ENCODE measurements at places on chromosomes 3 and 15.
A peak's percentile ranks its signal among the peaks of the same experiment; 100 is the strongest.

GRCh38 chr3:38826001-38826400 lies 10.0 kb upstream of the SCN10A start:
- no peak for DNase-seq

- DNase-seq = no peak
Observed at GRCh38 chr3:33717616-33717865, 513 bp downstream of the CLASP2 start.

DNA sequence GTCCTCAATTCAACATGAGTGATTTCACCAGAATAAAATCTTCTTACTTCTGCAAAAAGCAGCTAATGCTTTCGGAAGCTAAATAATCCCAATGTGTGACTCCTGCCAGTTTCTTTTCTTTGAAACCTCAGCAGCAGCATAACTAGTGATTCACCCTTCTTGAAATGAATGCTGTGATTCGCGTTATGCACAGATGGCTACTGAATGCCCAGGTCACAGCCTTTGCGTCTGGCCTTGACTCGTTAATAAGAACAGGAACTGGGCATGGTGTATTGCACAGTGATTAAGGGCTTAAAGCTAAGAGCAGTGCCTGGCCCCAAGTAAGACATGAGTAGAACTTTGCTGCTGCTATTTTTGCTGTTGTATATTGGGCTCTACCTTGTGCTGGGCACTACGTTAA lies 19.0 kb downstream of the CGNL1 start:
- no peak for DNase-seq

GRCh38 chr15:96352604-96353405 lies 22.3 kb downstream of the NR2F2 start:
- DNase-seq = no peak

DNA sequence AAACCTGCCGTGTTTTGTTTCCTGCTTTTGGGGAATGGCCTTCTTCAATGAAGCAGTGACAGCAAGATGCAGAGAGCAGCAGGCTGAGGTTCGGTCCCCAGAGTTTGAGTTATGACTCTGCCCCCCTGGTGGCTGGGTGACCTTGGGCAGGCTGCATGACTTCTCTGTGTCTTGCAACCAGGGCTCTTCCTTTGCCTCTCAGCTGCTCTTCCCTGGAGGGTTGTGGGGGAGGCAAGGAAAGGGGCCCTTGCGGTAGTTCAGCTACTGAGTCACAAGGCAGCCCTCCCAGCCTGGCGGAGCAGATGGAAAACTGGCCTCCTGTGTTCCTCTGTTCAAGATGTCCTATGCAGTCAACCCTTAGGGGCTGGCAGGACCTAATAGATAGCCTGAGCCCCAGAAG lies 17.1 kb downstream of the CTXND1 start:
- no peak for DNase-seq

DNA sequence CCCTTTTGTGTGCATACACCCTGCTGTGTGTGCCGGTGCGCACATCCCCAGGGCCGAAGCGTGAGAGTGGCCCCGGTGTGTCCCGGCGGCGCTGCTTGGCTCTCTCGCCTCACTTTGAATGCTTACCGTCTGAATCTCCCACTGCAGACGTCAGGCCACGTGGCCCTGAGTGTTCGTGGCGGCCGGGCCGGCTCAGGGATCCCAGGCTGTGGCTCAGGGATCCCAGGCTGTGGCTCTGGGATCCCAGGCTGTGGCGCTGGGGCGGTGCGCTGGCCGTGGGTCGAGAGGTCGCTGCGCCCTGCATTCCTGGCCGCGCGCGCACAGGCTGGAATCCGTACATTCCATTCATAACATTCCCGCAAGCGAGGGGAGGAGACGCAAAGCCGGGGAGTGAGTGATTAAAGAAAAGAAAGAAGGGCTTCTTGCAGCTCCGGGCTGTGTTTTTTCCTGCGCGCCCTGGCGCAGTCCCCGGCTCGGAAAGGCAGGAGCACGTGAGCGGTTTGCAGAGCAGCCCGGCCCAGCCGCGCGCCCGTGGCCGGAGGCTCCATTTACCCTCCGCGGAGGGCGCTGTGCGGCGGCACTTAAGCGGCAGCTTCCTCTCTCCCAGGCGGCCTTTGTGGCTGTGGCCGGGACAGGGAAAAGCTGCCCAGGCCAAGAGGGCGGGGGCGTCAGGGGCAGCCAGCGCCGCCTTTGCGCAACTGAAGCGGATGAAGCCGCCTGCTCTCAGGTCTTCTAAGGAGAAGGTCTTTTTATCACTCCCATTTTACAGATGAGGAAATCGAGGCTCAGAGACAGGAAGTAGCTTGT lies 87.0 kb upstream of the ALDH1L1 start:
- DNase-seq = peak; percentile 43

DNA sequence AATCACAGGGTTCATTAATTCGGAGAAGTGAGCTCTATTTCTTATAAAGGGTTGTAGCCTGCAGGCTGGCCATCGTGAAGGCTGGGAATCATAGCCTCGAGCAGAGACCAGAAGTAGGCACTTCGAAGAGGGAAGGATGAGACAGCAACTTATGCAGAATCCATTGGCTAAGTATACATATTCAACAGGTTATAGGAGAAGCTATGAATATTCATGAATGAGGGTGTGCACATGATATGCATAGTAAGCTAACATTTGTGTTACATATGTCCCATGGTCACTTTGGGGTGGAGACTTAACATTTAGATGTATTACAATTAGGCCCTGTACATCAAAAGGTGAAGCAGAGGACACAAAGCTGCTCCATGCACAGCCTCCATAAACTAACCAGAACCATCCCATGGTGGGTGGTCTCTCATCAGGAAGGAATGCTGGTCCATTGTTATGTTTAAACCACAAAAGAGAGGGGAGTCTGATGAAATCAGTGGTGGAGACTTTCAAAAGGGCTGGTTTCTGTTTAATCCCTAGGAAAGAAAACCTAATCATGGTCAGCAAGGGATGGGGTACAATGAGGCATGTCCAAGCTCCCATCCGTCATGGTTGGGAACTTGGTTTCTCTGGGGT lies 80.8 kb upstream of the FHIT start:
- DNase-seq = no peak

DNA sequence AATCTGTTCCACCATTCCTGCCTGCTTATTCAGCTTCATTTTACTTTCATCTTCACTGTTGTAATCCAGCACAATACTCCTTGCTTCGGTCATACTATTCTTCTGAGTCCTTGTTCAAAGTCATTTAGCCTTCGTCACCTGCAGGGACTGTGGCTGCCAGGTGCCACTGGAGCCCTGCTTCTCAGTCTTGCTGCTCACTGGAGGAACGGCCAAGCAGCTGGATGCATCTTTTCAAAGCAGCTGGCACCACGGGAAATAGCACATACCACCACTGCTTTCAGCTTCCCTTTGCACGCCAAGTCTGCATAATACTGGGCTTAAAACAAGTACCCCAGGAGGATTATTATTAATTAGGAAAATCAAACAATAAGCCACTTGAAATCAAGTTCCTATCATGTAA lies 287.6 kb downstream of the BCHE start:
- no peak for DNase-seq

DNA sequence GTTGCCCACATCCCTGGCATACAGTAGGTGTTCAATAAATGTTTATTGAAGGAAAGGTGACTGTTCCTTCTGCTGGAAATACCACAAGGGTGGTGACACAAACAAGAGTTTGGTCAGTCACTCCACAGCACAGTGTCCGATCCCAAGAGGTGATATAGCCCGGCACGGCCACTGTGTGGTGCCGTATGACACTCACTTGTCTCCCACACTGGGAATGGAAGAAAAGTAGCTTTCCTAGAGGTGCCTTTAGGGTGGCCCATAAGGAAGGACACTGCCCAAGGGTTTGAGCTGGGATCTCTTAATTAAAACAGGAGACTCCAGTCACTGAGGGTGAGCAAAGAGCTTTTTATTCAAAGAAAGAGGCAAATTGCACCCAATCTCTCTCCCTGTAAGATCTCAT lies 40.5 kb downstream of the TGM4 start:
- DNase-seq = no peak

DNA sequence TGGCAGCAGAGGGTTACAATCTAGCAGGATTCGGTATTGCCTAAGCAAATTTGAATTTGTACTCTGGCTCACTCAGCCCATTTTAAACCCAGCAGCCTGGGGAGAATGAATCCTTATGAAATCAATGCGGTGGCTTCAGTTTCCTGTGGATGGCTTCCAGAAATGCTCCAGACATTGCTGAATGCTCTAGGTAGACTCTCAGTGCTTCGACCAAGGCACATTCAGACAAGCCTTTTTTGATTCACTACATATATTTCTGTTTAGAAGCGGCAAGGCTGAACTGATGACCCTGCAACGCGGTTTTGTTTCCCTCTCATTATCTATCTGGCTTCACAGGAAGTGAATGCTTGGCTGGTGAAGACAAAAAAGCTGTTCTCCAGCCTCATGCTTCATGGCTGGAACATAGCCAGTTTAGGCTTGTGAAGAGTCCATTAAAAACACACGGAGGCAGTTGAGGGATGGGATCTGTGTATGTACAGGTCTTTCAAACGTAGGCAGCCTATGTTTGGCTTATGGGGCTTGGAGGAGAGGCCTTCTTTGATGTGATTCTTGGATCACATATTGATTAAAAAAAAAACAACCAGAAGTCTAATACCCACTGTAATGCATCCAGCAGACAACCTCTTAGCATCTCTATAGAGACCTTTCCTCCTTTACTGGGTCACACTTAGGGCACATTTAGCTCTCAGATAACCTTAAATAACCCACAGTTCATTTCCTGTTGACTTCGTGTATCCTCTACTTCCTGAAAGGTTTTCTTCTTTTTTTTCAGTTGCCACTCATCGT lies 400.2 kb upstream of the TBL1XR1 start:
- peak; percentile 52 for DNase-seq

DNA sequence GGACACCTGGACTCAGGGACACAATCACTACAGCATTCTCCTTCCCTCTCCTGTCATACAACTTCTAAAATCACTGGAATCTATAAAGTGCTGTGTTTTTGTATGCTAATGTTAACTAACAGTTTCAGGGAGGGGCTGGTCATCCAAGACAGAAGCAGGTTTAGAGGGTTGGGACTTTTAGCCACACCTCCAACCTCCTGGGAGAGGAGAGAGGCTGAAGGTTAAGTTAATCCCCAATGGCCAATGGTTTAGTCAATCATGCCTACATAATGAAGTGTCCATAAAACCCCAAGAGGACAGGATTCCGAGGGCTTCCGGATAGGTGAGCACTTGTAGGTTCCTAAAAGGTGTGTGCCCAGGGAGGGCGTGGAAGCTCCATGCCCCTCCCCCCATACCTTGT lies 219.3 kb upstream of the CTNNB1 start:
- DNase-seq = no peak

DNA sequence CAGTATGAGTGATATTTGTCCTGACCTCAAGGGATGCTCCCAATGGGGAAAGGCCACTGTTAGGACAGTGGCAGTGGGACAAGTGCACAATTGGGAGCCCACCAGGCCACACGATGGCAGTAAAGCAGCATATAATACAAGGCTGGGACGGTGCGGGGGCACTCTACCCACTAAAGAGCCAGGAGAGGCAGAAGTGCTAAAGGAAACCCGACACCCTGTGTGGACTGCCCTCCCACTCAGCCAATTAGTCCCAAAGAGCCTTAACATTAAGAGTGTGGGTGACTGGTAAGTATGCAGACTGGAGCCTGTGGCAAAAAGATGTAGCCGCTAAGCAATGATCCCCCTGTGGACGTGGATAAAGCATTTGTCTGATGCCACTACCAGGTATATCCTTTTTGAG lies 8.2 kb upstream of the ZNF589 start:
- peak; percentile 22 for DNase-seq

- no peak for DNase-seq
Observed at GRCh38 chr15:95937128-95937528, 393.4 kb upstream of the NR2F2 start.

DNA sequence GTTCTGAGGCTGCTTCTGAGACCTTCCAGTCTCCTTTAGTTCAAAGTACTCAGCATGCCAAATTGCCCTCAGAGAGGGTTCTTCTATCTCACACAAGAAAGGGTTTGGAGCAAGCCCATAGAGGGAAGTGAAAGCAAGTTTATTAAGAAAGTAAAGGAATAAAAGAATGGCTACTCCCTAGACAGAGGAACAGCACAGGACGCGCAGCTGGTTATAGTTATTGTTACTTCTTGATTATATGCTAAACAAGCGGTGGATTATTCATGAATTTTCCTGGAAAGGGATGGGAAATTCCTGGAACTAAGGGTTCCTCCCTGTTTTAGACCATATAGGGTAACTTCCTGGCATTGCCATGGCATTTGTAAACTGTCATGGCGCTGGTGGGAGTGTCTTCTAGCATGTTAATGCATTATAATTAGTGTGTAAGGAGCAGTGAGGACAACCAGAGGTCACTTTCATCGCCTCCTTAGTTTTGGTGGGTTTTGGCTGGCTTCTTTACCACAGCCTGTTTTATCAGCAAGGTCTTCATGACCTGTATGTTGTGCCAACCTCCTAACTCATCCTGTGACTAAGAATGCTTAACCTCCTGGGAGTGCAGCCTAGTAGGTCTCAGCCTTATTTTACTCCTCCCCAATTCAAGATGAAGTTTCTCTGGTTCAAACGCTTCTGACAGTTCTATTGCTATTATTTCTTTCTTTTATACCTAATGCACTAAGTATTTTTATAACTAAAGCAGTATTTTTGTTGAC lies 26.3 kb downstream of the SCN11A start:
- DNase-seq = no peak

GRCh38 chr15:61752001-61752400 lies 308.2 kb downstream of the VPS13C start:
- no peak for DNase-seq

DNA sequence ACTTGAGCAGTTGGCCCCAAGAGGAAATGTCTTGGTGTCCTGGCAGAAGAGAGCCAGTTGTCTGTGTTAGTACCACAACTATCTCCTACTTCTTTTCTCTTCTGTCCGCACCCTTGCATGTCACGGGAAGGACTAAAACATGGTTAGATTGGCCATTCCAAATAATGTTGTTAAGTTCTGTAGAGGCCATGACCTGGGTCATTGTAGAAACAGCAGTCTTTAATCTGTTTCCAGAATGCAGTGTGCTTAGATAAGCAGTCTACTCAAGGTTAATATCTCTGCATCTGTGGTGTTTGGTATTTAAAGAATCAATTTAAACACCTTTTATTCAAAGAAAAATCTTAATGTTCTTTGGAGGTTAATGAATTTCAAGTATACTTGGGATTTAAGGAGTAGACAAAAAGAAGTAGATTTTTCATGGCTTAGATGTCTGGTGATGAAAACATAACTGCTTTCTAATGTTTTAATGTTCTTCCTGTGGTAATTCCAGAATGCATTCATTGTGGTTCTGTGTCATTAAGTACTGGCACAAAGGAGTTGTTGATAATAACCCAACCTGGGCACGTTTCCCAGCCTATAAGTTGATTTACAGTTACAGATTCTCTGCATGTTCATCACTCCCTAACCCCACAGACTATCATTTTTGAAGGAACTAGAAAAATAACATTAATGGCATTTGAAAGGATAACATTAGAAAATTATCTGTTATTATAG lies 58.9 kb downstream of the TMEM108 start:
- DNase-seq = no peak

GRCh38 chr3:64518950-64519349 lies 168.8 kb downstream of the ADAMTS9 start:
- DNase-seq = no peak

- DNase-seq = no peak
Observed at GRCh38 chr15:69539345-69539744, 86.7 kb downstream of the RPLP1 start.

DNA sequence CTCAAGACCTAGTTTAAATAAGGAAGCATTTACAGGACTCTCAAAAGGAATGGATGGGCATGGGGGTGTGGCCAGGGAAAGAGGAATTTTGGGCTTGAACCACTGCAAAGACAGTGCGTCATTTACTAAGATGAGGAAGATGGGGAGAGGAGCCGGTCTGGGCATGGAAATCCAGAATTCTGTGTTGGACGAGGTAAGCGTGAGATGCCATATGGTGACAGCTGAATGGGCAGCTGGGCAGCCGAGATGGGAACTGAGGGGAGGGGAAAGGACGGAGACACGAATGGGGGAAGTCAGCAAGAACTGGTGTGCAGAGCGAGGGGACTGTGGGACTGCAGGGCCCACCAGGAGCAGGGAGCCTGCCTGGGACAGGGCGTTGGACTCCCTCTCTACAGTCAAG lies 24.2 kb downstream of the TMEM44 start:
- DNase-seq = no peak
